ENCODE measurements at places on chromosomes 4 and X.

DNA sequence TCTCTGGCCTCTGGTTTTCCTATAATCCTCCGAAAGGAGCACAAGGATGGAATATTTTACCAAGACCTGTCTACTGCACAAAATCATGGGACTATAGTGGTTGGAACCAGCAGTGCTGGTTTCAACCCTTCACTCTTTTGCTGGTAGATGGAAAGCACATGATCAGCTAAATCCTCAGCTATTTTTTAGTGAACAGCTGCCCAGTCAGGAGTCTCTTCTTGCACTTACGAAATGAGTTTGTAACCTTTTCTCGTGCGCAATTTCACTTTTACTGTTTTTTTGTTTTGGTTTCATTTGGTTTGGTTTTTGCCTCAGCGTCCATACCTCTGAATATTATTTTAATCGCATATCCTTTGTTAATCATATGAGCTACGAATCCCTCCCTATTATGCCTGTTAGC is 418.5 kb upstream of the CPEB2 start:
- no peak for DNase-seq

DNA sequence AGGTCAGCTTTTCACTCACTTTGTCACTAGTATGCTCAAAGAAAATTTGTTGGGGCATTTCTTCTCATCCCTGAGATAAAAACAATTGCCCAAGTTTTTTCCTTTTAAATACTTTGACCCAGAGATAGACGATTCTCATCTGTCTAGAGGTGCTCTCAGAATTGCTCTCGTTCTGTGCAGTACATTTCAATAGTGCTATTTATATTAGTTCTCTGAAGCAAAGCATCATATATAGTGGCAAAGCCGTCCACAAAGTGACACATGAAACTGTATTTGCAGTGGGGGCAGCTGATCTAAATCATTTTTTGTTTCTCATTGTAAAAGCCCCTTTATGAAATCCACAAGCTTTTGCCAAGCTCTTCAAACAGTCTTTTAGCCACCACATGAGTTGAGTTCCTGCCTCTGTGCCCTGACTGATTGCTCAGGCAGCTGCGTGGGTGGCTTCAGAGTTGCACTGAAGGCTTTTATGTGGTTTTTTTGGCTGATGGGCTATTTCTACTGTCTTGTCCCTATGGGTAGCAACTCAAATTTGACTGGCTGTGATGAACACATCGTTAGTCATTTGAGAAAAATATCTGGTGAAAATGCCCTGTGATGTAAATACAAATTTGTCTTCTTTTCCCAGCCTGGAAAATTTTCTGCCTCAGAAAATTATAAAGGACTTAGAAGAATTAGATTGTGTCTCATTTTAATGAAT is 119.1 kb upstream of the OTUD4 start:
- DNase-seq, result peak; percentile 9

DNA sequence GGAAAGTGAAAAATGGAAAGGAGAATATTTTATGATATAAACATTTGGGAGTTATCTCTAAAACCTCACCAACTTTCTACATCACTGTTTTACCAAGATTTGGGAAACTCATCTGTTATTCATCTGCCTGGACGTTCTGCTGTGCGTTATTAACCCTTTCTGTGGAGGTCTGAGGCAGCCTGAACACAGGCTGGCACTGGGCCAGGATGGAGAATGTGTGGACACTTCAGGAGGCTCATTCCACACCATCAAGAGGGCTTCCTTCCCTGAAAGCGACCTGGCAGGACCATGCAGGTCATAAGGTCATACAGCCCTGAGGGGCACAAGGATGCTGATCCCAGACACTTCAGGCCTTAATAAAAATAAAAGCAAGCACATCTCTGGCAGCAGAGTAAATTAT is 31.2 kb upstream of the TMEM184C start:
- no peak for DNase-seq

- no peak for DNase-seq
These were observed 64.1 kb downstream of the ALPK1 start for GRCh38 chr4:112361181-112361791.

GRCh38 chr4:150976478-150977118 is 38.5 kb downstream of the LRBA start:
- DNase-seq, result no peak

GRCh38 chrX:101386542-101386885 is 523 bp upstream of the BTK start:
- DNase-seq, result no peak

DNA sequence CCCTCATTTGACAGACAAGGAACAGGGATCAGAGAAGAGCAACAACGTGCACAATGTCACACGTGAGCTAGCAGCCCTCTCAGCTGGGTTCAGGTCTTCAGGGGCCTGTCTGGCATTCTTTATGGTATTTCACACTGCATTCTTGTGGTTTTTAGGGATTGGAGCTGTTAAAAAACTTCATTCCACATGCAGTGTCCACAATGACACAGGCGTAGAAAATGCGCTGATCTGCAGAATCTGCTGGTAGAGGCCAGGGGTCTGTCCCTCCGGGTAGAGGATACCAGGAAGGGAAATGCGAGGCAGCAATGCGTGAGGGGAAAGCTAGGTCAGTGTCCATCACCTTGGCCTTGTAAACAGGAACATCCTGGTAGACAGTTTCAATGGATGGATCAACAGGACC is 36.6 kb downstream of the MAP7D3 start:
- no peak for DNase-seq

DNA sequence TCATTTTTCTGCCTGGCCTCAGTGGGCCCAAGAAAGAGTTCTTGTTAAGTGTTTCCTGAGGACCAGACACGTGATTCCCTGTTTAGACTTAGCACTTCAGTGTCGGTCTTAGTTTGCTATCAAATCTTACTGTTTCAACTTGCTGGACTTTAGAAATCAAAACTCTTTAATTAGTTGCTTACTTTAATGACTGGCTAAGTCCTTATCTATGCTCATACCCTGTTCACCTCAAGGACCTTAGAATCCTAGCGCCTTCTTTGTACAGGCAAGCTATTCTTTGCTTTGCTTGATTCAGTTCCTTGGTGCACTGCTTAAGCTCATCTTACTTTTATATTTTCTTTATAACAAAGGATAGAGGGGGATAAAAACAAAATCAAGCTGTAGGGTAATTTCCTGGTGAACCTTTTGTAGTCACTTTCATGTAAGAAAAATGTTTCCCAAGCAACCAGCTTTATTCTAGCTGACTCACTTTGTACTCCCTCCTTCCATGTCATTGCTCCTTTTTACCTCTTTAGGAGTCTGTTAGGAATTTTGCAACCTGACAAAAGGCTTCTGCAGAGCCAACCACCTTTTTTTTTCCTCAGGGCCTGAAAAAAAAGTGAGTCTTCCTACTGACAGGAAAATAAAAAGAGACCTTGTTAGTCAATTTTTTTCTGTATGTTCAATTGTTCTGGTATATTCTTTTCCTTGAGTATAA is 14.7 kb downstream of the WDR44 start:
- no peak for DNase-seq

DNA sequence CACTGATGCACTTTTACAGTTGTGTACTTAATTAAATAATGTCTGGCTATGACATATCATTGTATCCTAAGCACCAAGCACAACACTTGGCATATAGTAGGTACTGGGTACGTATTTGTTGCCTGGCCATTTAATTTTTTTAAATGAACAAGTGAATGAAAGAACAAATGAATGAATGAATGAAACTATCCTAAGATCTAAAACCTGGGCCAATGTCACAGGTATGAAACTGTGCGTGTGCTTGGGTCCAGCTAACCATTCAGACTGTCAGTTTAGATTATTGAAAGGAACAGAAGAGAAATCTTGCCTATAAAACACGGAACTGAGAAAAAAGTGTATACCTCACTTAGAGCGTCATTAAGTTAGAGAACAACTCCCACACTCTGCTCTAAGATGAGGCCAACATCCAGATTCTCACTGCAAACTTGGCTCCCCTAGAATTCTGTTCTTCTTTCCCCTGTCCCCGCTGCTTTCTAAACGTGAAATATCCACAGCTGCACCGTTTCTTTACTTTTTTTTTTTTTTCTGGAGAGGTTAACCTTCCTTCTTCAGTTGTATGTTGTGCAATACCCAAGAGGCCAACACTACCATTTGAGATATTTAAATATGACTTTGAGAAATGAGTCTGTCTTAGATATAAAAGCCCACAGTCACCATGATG is 17.3 kb upstream of the SEL1L3 start:
- DNase-seq, result no peak

- DNase-seq, result no peak
These were observed 67.1 kb downstream of the ACOX3 start for GRCh38 chr4:8373270-8373972.

DNA sequence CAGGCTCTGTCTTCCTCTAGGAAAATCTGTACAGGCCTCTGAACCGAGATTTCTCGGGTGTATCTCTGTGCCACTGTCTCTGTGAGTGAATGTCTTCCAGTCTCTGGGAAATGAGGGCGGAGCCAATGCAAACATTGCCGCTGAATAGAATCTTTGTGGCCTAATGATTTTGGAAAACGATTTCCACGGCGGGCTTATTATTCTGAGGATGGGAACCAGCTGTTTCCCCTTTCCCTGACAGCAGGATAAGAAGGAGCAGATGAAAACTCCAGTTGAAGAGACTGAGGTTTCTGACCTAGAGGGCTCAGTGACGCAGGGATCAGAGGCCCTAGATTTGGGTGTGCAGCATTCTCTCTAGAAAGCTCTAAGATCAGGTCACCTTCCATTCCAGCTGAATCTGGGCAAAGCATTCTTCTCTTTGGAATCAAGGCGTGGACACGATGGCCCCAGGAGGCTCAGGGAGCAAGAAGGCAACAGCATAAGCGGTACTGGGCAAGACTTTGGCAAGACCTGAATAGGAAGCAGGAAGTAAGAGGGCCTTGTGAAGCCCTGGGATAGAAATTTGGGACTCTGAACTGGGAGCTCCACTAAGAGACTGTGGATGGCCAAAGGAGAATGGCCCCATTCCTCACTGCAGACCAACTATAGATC is 47.3 kb downstream of the PJA1 start:
- DNase-seq, result no peak

DNA sequence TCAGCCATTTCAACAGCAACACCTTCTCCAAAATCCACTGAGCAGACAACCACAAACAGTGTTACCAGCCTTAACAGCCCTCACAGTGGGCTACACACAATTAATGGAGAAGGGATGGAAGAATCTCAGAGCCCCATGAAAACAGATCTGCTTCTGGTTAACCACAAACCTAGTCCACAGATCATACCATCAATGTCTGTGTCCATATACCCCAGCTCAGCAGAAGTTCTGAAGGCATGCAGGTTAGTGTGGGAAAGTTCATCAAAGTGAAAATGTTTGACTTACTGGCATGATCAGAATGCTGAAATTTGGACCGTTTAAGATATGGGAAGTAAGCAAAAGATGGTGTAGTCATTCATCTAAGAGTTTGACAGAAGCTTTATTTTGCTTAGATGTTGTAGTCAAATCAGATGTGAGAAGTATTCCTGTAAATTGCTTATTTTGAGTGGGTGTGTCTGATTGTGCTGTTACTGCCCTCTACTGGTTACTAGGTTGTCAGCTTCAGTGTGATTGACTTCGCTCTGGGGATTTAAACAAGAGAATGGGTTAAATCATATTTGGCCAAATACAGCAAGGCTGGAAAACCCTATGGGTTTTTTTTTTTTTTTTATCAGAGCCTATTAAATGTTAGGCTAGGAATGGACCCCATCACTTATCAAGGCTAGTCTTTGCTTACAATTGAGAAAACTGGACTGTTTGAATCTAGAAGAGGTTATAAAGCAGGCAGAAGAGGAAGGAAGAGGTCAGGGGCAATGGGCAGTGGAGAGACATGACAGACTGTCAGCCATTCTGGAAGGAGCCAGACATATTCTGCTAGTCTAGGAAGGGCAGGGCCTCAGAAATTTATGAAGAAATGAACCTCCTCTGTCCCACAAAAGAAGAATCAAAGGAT is 130.3 kb downstream of the DIPK2B start:
- no peak for DNase-seq

DNA sequence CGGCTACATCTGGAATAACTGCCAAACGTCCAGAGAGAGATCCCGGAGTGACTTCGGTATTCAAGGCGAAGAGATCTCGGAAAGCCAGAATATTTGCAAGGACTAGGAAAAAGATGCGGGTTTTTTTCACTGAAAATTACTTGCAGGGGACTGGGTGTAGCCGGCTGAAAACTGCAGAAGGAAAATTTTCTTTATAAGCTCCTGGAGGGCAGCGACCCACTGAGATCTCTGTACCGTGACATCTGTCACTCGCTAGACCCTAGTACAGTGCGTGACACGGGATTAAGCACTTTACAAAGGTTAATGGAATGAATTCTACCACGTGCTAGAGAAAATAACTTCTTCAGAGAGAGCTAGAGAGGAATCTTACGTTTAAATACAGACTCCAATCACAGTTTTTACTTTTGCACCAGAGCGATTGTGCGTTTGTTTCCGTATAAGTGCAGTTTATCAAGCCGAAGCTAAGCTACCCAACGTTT is 1.1 kb upstream of the LCORL start:
- DNase-seq, result no peak

DNA sequence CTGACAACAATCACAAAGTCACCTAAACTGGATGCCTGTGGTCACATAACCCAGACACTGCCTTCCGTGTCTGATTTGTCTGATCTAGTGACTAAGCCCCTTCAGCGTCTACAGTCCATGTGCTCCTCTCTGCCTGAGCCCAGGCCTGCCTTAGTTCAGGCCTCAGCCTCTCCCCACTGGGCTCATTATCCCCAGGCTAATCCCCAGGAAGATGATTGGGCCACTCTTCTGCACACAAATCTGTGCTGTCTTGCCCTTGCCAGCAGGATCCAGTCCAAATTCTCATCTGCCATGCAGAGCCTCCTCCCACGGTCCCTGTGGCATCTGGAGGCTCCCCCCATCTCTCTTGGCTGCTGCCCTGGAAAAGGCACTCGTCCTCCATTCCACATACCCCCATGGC is 96.5 kb downstream of the SLC2A9 start:
- DNase-seq, result no peak

DNA sequence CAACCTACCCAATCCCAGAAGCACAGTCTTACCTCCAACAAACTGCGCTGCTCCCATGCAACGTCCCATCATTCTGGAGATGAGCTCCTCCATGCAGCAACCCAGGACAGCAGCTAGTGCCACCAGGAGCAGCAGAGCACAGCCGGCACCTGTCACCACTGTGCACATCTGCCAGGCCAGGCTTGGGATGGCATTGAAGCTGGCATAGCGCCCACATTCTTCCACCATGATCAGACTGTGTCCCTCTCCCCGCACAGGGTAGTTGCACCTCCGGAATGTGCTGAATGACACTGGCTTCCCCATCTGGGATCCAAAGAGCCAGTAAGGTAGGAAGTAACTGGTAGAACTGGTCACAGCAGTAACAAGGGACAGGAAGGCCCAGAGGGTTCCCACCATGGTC is 8.8 kb downstream of the LHFPL1 start:
- DNase-seq, result no peak

- no peak for DNase-seq
These were observed 17.7 kb upstream of the CEP135 start for GRCh38 chr4:55931043-55931442.

DNA sequence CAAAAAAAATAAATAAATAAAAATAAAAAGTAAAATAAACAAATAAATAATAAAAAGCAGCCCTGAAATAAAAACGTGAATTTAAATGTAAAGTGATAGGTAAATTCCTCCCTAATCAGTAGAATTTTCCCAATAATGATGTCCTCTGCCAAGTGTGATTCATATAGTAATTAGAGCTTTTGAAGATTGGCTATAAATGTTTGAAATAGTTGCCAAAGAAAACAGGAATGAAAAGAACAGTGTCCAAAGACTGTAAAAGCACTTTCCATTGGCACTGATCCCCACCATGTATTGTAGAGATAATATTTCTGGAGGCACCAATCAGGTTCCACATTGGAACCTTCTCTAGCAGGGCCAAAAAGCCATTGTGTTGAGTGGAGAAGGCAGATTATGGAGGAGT is 25.9 kb upstream of the SMARCAD1 start:
- DNase-seq, result no peak

GRCh38 chrX:47902161-47902560 is 65.5 kb downstream of the ZNF81 start:
- DNase-seq, result no peak

- DNase-seq, result no peak
These were observed 10.4 kb upstream of the EDA start for GRCh38 chrX:69605521-69605920.
